Nephron progenitor cell (in vitro differentiated cells): ENCODE measurements at places on chromosomes 12 and 14.

DNA sequence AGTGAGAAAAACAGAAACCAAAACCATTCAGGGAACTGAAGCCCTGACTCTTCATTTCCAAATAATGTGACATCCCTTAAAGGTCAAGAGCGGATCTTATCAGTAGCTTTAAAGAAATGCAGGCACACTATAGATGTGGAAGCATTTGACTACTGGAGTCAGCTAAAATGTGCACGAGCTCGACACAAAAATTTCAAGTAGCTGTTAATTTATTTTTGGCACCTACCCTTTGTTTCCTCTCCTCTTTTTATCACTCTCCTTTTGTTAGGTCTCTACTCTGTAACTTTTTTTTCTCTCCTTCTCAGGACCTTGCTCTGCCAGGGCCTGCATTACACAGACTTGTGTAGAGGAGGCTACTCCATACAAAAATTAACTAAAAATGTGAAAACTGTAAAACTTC lies 58.3 kb downstream of the FGD6 start:
- no peak for DNase-seq

DNA sequence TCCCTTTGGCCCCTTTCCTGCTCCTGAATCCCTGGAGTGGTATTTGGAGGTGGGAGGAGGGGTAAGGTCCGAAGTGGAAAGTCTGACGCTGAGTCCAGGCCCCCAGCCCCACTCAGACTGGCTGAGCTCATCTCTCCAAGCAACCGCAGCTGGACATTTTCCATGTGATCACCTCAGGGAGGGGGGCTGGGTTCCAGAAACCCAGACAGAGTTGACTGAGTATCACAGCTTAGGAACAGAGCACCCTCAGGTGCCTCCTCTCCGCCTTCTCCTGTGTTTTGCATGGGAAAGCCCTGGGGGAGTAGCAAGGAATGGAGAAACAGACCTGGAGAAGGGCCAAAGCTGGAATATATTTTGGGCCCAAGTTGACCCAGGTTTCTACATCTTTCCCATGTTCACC lies 8.0 kb upstream of the ITGA5 start:
- DNase-seq, result no peak

DNA sequence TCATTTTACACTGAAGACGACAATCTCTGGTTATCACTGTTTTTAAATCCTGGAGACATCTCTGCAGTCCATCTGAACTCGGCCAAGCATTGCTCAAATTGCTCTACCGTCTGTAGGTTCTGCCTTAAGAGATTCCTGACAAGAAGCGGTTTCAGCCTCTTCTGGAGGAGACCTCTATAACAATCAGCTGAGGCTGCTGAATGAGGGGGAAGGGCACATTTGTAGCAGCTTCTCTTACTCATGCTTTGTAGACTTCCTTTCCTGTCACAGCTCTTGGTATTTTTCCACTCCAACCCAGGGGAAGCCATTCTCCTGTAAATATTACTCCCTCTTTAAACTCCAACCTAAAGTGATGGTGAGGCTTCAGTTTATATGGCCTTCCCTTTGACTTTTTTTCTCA lies 3.0 kb downstream of the ARG2 start:
- DNase-seq, result peak; percentile 10

DNA sequence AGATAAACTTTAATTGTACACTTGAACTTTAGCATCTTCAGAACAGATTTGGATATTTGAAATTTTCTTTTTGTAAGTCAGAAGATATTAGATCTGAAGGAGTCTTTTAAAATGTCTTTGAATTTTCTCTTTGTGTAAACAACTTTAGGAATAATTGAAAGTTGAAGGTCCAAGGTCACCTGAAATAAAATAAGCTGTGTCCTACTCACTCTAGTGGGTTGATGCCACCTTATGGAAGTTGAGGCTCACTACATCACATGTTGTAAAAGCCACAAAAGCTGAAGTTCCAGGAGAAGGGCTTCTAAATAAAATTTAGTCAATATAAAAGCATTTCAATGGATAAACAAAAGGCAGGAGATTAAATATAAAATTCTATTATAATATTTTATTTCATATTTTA lies 122.0 kb upstream of the ATXN7L3B start:
- DNase-seq, result peak; percentile 10

DNA sequence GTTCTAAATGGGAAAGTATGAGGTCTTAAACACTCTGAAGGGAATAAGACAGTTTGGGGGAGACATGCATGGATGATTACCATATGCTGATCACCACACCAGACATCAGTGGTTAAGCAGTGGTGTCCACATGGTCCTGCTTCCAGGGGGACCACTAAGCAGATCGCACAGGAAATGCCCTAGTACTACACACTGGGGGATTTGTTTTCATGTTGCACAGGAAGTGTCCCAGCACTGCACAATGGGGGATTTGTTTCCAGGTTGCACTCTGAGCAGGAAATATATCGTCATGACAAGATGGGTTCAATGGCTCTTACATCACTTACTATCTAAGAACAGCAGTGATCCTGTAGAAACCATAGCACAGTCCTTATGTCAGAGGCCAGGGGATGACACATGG lies 245.5 kb downstream of the BCL11B start:
- no peak for DNase-seq

DNA sequence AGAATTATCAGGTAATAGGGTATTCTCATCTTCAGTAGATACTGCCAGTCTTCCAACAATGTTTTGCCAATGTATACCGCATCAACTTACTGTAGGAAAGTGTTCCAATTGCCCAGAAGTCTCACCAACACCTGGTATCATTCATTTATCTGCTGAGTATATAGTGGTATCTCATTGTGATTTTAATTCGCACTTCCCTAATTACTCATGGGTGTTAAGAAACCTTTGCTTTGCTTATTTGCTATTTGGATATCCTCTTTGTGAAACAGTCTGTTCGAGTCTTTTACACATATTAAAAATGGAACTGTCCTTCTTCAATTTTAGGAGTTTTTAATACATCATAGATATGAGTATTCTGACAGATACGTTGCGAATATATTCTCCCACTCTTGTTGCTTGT lies 6.1 kb downstream of the TM7SF3 start:
- no peak for DNase-seq

DNA sequence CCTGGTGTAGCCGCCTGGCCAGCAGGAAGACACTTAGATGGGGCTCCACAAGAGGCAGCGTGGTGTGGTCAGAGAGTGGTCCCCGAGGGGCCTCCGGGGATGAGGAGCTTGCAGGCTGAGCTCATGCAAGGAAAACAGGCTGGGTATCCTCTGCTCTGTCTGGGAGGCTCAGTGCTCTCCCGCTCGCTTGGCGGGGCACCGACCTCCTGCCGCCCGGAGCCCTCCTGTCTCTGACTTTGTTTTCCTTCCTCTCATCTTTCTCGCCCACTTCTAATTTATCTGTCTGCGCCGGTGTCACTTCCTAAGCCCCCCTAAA lies 31.3 kb upstream of the DLK1 start:
- DNase-seq, result peak; percentile 40

- no peak for DNase-seq
These were observed 21.8 kb upstream of the RNU6-8 start for GRCh38 chr14:32224737-32225377.

- no peak for DNase-seq
These were observed 9.8 kb downstream of the PSMA6 start for GRCh38 chr14:35301735-35302528.

DNA sequence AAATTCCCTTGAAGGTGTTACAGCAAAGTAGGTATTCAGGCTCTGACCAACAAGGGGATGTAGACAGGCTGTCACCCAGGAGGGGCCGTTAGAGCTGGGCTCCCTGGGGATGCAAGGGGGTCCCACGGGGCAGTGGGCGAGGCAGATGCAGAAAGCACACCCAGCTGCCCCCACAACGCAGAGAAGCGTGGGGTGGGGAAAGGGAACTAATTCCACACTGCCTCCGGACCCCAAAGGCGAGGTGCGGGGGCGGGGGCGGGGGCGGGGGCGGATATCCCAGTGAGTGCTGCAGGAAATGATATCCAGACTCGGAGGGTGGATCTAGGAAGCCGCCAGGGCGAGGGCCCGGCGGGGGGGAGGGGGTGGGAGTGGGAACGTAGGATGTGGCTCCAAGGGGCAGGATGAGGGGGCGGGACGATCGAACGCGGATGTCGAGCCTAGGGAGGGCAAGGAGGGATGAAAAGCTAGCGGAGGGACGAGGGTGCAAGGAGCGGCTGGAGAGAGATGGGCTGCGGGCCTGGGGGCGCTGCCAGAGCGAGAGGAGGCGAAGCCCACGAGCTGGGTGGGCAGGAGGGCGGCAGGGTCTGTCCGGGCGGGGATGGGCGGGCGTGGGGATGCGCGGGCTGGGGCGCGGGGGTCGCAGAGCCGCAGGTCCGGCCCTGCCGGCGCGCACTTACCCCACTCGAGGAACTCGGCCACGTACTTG lies 874 bp downstream of the CDC42BPB start:
- peak; percentile 77 for DNase-seq

GRCh38 chr12:13026286-13026685 lies 17.9 kb upstream of the FAM234B start:
- no peak for DNase-seq

DNA sequence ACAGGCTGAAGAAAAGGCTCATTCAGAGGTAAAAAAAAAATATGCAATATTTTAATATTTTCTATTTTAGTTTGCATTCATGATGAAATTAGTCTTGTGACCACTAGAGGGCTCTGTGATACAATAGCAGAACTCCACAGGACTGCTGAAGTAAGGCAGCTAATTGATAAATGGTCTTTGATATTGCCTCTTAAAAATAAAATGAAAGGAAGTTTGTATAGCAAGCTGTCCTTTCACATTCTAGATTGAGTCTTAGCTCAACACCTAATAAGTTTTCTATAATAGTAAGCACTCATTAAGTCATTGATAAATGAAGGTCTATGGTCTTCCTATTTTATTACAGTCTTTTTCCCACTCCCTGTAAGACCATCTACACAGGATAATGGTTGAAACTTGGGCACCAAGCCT lies 315.7 kb downstream of the NAV3 start:
- no peak for DNase-seq

DNA sequence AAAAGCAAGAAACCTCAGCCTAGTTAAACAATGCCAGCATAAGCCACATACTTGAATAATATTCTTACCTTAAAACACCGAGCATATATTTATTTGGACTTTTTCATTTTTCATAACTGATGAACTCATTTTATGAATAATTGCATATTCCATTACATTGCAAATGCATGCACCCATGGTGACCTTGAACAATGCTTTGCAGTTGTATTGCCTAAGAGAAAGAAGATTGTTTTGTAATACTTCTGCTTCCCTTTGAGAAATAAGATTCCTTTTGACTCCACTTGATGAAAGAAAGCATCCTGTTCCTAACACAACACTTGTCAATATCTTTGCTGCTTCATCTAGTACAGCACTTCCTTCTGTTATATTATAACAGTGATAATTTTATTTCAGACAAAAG lies 1182.2 kb downstream of the FLRT2 start:
- no peak for DNase-seq

GRCh38 chr12:52226446-52226845 lies 6.6 kb upstream of the KRT7 start:
- DNase-seq, result no peak

- DNase-seq, result no peak
These were observed 340.7 kb upstream of the DDHD1 start for GRCh38 chr14:53493860-53494259.

GRCh38 chr12:60279221-60279620 lies 683.4 kb downstream of the SLC16A7 start:
- no peak for DNase-seq

DNA sequence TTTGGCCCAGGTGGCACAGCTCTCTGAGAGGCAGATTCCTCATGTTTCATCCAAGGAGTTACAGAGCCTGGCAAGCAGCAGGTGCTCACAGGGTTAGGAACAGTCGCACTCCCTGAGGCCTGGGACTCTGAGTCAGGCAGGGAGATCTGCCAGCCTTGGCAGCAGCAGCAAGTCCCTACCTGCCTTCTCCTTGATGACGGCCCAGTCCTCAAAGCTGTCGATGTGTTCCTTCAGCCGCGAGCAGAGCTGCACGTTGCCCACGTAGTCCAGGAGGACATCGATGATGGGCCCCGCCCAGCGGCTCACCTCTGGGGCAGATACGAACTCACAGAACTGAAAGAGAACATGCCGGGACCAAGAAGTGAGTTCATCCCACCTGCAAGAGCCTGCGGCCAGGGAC lies 10.4 kb downstream of the FAM181A start:
- no peak for DNase-seq

DNA sequence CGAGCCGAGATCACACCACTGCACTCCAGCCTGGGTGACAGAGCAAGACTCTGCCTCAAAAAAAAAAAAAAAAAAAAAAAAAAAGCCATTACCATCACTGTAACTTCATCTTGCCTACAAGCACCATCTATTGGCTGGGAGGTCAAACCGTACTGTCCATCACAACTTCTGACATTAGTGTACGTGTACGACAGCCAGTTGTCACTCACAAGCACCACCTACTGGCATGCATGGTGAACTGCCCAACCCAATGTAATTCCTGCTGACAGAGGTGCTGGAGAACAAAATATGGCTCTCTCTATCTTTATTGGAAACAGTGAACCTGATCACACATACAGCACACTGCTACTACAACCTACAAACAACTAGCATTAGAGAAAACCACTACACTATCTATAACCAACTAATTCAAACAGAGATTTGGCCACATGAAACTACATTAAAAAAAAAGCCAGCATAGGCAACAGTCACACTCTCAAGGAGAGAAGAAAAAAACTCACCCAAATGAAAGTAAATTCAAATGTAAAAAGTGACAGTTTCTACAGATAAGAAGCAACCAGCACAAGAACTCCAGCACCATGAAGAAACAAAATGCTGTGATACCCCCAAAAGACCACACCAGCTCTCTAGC lies 82.3 kb downstream of the PUS7L start:
- DNase-seq, result no peak

- DNase-seq, result peak; percentile 64
These were observed 896 bp downstream of the EIF5 start for GRCh38 chr14:103334644-103335622.

GRCh38 chr14:51653079-51653774 lies 1.5 kb downstream of the FRMD6 start:
- no peak for DNase-seq

GRCh38 chr12:104340925-104341611 lies 37.5 kb downstream of the EID3 start:
- DNase-seq, result no peak

GRCh38 chr12:19205120-19205519 lies 75.6 kb downstream of the PLEKHA5 start:
- no peak for DNase-seq

DNA sequence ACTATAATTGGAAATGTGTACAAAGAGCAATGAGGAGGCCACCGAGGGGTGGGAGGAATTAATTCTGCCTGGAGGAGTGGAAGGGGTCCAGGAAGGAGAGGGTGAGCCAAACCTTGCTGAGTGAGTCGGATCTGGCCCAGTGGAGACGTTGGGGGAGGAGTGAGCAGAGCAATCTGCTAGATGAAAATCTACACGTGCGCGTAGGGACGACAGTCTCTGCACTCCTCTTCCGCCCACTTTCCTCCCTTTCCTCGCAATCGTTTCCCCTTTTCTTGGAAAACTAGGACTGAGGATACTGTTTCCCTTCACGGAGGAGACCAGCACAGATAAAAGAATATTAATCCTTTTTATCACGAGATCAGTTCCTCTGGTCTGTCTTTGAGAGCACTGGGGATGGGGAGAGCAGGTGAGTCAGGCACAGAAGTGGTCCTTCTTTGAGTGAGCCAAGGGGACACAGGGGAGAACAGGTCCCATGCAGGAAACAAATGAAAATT lies 2.9 kb upstream of the NAB2 start:
- no peak for DNase-seq
